ENCODE measurements at places on chromosomes 3 and 15.

- no peak for DNase-seq
Observed at GRCh38 chr3:57126244-57126643, 38.9 kb downstream of the IL17RD start.

DNA sequence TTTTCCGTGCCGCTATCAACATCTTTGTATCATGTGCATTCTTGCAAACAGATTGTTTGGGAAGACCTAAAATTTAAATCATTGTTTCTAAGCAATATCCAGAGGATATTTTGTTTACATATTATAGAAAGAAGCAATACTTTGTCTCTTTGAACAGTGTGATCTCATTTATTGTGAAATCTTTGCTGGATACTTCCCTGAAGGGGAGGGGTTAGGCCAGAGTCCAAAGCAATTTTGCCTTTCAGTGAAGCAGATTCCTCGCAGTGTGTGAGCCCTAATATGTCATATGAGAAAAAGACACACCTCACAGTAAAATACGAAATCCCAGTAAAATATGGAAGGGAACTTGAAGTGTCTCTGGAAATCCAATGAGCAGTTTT lies 158.7 kb upstream of the SLCO3A1 start:
- no peak for DNase-seq

- peak; percentile 69 for DNase-seq
Observed at GRCh38 chr3:52001443-52001974, 5.8 kb upstream of the RPL29 start.

- no peak for DNase-seq
Observed at GRCh38 chr3:43870844-43871626, 180.3 kb downstream of the ABHD5 start.

- no peak for DNase-seq
Observed at GRCh38 chr3:112811131-112811884, 35.4 kb downstream of the CD200R1L start.

GRCh38 chr3:59186725-59187124 lies 136.9 kb upstream of the CFAP20DC start:
- no peak for DNase-seq

- no peak for DNase-seq
Observed at GRCh38 chr3:148951599-148952361, 39.6 kb upstream of the GYG1 start.

GRCh38 chr3:73653877-73654276 lies 29.1 kb upstream of the PDZRN3 start:
- DNase-seq, result no peak

DNA sequence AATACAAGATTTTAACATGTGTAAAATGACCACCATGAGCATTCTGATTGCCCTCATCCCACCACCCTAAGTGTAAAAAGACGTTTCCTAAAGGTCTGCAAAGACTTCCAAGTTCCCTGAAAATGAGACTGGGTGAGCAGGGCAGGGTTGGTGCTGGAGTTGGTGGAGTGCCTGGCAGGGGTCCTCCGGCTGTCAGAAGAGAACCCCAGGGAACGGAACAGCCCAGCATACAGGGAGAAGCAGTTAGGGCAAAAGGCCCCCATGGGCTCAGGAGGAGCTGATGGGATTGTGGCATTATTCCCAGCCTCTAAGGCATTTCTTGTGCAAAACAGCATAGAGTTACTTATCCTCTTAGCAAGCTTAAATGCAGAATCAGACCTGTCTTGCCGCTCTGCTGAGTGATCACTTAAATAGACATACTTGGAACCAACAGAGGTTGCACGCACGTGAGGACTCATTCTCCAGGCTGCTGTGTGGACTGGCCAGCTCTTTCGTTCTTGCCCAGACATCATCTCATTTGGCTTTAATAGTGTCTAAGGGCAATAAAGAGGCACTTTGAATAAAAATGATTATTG lies 36.0 kb downstream of the XYLB start:
- no peak for DNase-seq

DNA sequence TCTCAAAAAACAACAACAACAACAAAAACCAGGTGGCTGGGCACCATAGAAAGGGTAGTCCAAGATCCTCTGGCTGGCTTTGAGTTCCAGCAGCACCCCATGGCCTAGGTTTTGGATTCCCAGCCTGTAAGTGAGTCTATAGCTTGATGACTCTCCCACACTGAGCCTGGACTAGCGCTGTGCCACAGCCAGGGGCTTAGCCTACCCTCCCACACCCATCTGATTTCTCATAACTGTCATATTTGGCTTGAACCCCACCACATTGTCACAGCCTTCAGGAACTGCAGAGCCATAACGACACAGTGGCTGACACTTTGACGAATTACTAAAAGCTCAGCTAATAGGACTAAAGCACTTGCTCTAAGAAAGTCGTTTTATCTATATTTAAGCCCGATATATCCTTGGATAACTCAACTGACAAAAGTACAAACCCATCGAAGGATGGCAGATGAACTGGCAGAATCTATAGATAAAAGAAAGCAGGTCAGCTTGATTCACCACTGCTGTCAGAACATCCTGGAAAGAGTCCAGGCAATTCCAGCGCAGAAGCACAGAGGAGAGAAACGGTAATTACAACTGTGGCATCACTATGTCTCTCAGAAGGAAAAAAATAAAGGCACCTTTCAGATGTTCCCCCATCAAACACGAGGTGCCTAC lies 62.1 kb downstream of the HOMER2 start:
- DNase-seq, result no peak

GRCh38 chr15:91844928-91845327 lies 8.6 kb upstream of the SLCO3A1 start:
- no peak for DNase-seq

GRCh38 chr3:132210476-132211346 lies 106.5 kb upstream of the ACP3 start:
- peak; percentile 4 for DNase-seq

DNA sequence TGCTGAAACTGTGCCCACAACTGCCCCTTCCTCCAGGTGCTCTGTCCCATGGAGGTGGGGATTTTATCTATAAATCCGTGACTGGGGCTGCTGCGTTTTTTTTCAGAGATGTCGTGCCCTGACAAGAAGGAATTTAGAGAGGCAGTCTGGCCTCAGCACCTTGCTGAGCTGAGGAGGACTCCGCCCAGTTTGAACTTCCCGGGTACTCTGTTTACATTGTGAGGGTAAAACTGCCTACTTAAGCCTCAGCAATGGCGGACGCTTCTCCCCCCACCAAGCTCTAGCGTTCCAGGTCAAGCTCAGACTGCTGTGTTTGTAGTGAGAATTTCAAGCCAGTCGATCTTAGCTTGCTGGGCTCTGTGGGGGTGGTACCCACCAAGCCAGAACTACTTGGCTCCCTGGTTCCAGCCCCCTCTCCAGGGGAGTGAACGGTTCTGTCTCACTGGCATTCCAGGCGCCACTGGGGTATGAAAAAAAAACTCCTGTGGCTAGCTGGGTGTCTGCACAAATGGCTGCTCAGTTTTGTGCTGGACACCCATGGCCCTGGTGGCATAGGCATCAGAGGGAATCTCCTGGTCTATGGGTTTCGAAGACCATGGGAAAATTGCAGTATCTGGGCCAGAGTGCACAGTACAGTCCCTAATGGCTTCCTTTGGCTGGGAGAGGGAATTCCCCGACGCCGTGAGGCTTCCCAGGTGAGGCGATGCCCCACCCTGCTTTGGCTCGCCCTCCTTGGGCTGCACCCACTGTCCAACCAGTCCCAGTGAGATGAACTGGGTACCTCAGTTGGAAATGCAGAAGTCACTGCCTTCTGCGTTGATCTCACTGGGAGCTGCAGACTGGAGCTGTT lies 68.5 kb upstream of the SGO1 start:
- DNase-seq, result no peak

GRCh38 chr15:93074599-93074998 lies 14.4 kb downstream of the RGMA start:
- DNase-seq, result no peak

GRCh38 chr15:84699538-84700191 lies 16.3 kb downstream of the SEC11A start:
- no peak for DNase-seq

DNA sequence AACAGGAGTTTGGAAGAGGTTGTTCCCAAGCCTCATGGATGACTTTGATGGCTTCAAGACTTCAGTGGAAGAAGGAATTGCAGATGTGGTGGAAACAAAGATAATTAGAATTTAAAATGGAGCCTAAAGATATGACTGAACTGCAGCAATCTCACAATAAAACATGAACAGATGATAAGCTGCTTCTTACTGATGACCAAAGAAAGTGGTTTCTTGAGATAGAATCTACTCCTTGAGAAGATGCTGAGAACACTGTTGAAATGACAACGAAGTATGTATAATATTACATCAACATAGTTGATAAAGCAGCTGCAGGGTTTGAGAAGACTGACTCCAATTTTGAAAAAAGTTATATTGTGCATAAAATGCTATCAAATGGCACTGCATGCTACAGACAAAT lies 21.2 kb downstream of the MYO9A start:
- DNase-seq, result no peak

GRCh38 chr3:185153171-185153771 lies 411 bp upstream of the C3orf70 start:
- DNase-seq, result no peak

GRCh38 chr15:68106656-68107055 lies 52.5 kb downstream of the PIAS1 start:
- no peak for DNase-seq

DNA sequence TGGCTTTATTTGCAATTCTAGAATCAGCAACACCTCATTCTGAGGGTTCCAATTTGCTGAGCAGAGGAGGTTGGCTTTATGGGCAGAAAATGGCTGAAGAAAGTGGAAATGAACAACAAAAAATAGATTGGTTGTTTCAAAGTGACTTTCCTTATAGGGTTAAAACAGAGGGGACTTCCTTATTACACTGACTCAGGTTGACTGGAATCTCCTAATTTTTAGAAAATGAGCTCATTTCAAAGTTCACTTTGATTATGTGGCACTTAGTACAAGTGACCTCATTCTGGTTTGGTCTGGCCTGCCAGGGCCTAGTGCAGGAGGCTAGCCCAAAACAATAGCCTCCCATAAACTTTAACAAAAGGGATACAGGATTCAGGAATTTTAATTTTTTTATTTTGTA lies 41.4 kb downstream of the NFKBIZ start:
- DNase-seq, result no peak

GRCh38 chr15:70892912-70893560 lies 410 bp downstream of the LRRC49 start:
- no peak for DNase-seq

DNA sequence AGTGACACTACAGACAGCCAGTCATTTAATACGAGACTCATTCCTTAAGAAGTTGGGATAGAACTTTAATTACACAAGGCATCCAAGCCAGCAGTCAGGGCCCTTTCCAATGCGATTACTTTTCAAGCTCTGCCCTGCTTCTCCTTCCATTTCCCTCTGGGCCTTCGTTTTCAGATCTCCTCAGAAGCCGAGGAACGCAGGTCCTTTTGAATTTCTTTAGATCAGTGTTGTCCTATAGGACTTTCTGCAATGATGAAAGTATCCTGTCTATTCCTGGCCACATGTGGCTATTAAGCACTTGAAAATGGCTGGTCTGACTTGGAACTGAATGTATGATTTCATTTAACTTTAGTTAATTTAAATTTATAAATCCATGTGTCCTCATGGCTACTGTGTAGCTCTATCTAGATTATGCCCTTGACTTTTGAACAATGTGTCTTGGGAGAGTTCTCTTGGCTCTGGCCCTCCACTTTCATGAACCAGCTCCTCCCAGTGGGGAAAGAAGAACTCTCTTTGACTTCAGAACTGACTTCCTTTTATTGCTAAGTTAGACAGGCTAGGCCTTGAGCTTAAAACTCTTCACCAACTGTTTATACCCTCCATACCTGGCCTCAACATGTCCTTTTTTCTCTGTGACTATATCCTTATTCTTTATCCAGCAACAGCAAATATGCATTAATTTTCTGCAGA lies 22.6 kb downstream of the TGFBR2 start:
- DNase-seq, result no peak

Data from stimulated activated CD4-positive, alpha-beta T cell treated with anti-CD3 and anti-CD28 coated beads, Interleukin-1b, Interleukin-23, amount 100 ng/mL, for 1 hour (primary cell).